ENCODE measurements at places on chromosomes 13 and 19. TPM values are rescaled to one million over a fixed set of nuclear protein-coding genes. Genes with fewer than 3 reads are reported as not detected.

- H3K27me3 ChIP-seq, result no peaks in the 10 kb centered on the region
- H3K4me1 ChIP-seq, result no peaks in the 10 kb centered on the region
- no peak for DNase-seq
- no peak overlapping the region for H3K27ac ChIP-seq
- H3K36me3 ChIP-seq, result no peaks in the 10 kb centered on the region
- H3K4me3 ChIP-seq, result no peak overlapping the region
Measured at GRCh38 chr13:42603571-42603970, 29.6 kb downstream of the TNFSF11 start.

GRCh38 chr13:105928048-105928447, 607.4 kb downstream of the EFNB2 start:
- DNase-seq, result no peak
- H3K4me1 ChIP-seq, result peaks cover 36% of the 10 kb centered on the region
- no peaks in the 10 kb centered on the region for H3K36me3 ChIP-seq
- H3K27me3 ChIP-seq, result no peaks in the 10 kb centered on the region
- H3K4me3 ChIP-seq, result no peak overlapping the region

DNA sequence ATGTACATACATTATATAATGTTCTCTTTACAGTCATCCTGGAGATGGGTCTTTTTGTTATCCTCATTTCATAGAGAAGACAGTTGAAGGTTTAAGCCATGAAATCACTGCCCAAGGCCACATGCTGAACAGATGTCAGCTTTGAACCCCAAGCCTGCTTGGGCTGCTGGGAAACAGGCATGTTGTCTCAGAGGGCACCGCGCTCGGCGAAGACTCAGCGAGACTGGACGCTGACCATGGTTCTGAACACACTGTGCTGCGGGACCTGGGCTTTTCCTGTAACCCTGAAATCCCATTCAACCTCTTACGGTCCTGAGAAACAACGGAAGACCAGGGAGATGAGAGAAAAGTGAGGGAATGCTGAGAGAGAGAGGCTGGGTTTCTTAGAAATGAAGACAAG, 27.3 kb downstream of the LRFN3 start:
- no peak overlapping the region for H3K4me3 ChIP-seq
- no peak overlapping the region for H3K27ac ChIP-seq
- H3K36me3 ChIP-seq, result no peaks in the 10 kb centered on the region
- DNase-seq, result no peak

RYR1 gene
- 11.2 TPM for total RNA-seq
